ENCODE measurements at places on chromosomes 4 and X.

GRCh38 chrX:13690836-13691235 is 1.9 kb downstream of the RAB9A start:
- no peak for DNase-seq

DNA sequence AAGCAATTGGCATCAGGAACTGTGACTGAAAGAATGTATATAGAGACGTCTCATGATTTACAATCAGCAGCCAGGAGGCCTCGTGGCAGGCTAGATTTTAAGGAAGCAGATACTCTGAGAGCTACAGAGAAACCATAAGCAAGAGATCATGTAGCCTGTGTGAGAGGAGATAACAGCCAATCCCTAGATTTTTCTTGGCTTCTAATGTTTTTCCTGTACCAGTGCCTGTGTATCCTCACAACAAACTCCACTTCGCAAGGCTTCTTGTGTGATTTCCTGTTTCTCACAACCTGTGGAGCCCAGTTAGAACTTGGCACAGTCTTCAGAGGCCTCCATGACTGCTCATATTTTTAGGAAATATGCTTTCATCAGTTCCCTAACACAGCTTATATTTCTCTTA is 147.9 kb downstream of the PTCHD1 start:
- DNase-seq: no peak

- DNase-seq: peak; percentile 24
These were observed 326.4 kb downstream of the PPP3CA start for GRCh38 chr4:101020956-101021355.

- DNase-seq: no peak
These were observed 59.9 kb downstream of the KIT start for GRCh38 chr4:54717694-54718093.
